Cortex of kidney (tissue), 1 donor: ENCODE measurements at places on chromosomes 5 and 9.

GRCh38 chr5:142325725-142326479 lies 1.1 kb upstream of the SPRY4 start:
- no peak for DNase-seq

- DNase-seq = no peak
Measured at GRCh38 chr5:83472508-83473345, 1.2 kb downstream of the VCAN start.

- DNase-seq = no peak
Measured at GRCh38 chr5:171969288-171969880, 37.1 kb downstream of the FBXW11 start.

DNA sequence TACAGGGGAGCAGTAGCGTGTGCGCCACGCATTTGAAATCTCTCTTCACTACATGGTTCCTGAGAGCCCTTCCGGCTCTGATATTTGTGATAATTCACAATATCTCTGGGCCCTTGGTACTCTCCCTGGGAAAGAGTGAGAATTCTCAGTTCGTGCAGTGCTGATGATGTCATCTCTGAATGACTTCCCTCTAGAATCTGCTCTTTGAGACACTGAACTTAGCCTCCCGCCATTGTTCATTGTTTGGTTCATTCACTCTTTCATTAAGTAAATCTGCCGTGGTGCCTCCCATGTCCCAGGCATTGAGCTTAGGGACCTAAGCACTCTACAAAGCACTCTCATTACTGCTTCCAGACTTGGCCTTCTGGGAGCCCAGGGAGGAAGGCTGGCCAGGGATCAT lies 94.0 kb downstream of the PPARGC1B start:
- DNase-seq = no peak

DNA sequence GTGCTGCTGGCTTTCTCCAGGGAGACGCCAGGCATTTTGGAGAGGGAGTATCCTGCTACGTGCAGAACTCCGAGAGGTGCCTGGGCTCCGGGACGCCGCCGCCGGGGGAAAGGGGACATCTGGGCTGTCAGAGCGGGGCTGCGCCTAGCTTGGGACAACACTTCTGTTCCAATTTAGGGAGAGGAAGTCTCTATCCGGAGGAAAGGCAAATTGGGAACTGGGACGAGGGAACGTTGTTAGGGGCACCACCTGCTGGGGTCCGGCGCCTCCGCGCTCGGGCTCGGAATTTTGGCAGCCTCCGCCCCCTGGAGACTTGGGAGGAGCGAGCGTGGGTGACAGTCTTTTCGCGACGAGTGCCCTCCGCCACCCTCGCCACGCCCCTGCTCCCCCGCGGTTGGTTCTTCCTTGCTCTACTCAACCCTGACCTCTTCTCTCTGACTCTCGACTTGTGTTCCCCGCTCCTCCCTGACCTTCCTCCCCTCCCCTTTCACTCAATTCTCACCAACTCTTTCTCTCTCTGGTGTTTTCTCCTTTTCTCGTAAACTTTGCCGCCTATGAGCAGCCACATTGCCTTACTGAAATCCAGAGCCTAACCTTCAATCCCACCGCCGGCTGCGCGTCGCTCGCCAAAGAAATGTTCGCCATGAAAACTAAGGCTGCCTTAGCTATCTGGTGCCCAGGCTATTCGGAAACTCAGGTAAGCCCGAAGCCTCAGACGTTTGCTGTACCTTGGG lies 1.6 kb downstream of the TSLP start:
- DNase-seq = no peak

- no peak for DNase-seq
Measured at GRCh38 chr5:124908581-124909451, 162.4 kb upstream of the ZNF608 start.

- DNase-seq = no peak
Measured at GRCh38 chr5:116953251-116953930, 378.8 kb upstream of the SEMA6A start.
